ENCODE measurements at places on chromosomes 13 and 19.

- DNase-seq = no peak
Measured at GRCh38 chr19:283395-283794, 7.8 kb downstream of the PLPP2 start.

DNA sequence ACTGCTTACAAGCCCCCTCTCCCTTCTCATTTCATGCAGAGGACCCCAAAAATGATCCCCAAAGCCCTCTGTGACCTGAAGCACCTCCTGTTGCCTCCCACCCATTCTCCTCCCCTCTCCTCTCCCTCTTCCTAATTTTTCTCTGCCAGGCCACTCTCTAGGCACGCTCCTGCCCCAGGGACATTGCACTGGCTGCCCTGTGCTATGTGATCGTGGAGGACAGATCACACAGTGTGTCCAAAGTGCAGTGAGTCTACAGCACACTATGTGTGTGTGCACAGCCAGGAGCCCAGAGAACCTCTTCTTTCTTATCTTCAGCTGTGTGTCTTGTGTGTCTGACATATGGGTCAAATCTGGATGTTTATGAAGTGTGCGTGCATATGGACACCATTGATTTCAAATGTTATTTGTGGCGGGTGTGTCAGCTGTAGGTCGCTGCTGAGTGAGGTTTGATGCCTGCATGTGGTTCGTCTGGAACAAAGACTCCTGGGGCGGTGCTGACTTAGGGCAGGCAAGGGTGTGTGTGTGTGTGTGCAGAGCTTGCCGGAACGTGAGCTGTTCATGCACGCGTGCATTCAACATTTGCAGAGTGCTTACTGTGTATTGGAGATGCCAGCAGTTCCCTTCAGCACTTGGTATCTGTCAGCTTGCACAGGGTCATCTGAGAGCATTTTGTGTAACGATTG lies 2.1 kb upstream of the KLHL26 start:
- no peak for DNase-seq

GRCh38 chr13:108742701-108743451 lies 113.5 kb downstream of the MYO16 start:
- DNase-seq = no peak

DNA sequence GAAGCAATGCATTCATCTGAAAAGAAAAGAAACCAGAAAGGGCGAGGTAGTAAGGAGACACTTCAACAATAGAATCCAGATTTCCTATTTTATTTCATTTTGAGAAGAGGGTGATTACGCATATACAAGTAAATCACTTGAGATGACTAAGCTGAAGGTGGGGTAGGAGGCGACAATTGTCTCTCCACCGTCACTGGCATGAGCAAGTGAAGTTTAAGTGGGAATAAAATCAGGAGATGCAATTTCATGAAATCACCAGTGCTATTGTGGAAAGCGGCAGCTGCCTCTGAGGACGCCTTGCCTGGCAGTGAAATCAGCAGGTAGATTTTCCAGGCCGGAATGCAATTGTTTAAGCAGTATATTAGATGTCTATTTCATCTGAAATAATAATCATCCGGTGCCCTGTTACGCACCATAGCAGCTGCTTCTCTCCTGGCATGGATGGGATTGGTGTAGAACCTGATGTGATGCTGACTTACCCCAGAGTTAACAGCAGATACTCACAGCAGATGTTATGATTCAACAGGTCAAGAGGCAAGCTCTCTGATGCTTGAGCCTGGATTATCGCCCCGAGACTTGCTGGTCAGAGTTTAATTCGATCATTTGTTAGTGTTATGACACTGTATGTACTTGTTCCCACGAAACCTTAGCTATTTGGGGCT lies 64.3 kb downstream of the RASL11A start:
- no peak for DNase-seq

- DNase-seq = no peak
Measured at GRCh38 chr19:12607631-12608030, 3.0 kb downstream of the ZNF490 start.

- peak; percentile 87 for DNase-seq
Measured at GRCh38 chr19:47447470-47448359, 24.0 kb downstream of the SLC8A2 start.

GRCh38 chr13:101572456-101572855 lies 120.0 kb downstream of the ITGBL1 start:
- DNase-seq = no peak

GRCh38 chr19:23795462-23795861 lies 36.8 kb upstream of the ZNF681 start:
- DNase-seq = no peak

DNA sequence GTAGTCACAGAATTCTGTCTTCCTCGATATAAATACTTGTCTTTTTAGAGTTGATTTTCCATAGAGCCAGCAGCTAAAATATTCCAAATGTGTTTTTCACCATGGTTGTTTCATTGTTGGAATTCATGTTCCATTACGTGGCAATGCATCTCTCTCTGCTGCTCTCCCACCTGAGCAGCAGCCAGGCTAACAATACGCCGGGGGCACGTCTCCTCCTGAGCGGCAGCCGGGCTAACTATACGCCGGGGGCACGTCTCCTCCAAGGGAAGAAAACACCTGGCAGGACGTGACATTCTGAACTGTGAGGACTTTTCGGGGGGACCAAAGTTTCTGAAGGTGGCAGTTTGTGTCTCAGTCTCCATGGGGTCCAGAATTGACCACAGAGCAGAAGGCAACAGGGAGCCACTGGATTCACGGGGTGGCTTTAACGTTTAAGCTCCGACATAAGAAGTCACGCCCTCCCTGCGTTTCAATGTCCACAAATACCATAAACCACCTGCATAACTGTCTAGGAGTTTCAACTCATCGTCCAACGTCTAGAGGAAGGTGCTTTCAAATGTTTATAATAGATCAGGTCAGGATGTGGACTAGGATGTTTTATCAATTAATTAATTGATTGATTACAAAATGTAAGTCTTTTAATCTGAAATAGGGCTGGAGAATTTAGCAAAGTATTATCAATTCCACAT lies 15.1 kb downstream of the PLPP2 start:
- no peak for DNase-seq

DNA sequence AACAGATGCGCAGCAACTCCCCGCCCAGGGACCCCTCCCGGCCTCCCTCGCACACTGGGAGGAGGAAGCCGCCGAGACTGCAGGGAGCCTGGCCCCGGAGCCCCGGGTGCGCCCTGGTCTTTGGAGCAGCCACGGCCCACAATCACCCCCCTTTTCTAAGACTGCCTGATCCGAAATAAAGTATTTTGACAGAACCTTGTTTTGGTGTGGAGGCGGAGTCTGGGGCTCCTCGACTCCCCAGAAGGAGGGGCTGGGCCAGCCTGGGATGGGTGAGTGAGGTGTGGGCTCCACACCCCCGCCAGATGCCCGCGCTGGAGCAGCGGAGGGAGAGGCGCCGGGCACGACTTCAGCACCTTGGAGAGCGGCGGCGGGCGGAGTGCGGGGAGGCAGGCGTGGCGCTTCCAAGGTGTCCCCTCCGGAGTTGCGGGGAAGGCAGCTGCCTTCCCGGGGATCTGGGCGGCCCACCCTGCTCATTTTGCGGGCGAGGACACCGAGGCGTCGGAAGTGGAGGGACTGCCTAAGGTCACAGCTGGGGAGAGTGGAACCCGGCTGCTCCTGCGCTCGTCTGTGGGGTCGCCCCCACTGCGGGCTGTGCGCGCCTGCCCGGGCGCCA lies 9.4 kb downstream of the SIRT6 start:
- DNase-seq = no peak

- peak; percentile 85 for DNase-seq
Measured at GRCh38 chr19:1040476-1041271, 767 bp downstream of the ABCA7 start.

DNA sequence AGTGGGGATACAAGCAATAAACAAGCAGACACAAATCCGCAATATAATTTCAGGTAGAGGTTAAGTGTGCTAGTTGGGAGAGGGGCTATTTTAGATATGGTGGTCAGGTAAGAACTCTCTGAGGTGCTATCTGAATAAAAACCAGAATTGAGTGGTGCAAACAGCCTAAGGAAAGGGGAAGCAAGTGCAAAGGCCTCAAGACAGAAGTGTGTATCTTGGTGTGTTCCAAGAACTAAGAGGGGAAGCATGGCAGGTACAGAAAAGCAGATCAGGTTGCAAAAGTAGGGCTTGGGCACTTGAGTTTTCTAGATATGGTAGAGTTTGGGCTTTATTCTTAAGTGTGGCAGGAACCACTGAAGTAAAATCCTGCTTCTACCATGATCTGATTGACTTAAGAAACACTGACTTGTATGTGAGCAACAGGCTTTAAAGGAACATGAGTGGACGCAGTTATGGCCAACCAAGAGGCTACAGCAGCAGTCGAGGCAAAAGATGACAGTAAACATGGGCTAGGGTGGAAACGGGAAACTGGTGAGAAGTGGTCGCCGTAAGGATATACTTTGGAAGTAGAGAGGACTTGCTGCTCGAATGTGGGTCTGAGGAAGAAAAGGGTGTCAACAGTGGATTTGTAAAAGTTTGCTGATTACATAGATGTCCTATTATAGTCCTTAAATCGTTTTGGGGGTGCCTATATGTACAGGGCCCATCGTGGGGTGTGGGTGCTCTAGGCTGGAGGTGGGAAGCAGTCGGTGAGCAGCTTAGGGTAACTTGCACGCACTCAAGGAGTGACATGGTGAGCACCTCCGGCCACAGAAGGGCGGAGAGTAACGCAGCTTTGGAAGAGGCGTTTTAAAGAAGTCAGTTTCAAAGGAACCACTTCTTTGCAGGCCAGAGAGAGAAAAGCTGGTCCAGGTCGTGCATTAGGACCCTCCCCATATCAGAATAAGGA lies 677 bp downstream of the TGDS start:
- DNase-seq = peak; percentile 50

GRCh38 chr19:21202865-21203494 lies 61.1 kb downstream of the ZNF431 start:
- DNase-seq = peak; percentile 15

DNA sequence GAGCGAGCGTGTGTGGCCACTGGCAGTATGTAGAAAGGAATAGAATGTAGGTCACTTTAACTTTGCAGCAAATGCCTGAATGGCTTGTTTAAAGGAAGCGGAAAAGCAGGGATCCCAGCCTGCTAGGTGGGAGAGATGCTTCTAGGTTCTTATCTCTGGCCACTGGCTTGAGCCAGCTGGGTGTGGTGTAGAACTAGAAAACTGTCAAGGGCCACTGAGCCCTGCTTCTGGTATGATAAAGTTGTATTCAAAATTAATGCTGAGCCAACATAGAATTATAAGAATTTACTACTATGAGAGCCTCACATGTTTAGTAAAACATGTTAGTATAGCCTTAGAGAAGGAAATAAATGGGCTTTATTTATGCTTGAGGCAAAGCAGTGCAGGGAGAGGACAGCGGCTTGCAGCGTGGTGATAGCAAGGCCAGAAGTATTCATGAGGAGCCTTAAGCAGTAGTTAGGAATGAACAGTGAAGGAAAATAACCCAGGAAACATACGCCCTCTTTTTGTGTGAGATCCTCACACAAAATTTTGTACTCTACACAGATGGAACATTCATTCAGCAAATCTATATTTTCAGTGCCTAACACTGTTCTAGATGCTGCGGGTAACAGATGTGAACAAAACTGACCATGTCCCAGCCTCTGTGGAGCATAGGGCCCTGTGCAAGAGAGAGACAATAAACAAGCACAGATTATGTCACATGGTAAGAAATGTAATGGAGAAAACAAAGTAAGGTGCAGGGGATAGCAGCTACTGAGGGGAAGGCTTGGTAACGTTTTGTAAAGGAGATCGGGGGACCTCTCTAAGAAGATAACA lies 863.2 kb downstream of the DIAPH3 start:
- no peak for DNase-seq

DNA sequence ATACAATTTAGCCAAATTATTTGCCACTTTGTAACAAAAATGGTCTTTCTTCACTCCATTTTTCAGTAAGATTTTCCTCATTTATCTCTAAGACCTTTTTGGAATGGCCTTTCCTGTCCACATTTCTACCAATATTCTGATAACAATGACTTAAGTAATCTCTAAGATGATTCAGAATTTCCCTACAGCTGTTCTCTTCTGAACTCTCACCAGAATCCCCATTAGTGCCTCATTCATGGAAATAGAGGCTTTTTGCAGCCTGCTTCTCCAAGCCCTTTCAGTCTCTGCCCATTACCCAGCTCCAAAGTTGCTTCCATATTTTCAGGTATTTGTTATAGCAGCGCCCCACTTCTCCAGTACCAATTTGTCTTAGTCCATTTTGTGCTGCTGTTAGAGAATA lies 867.0 kb downstream of the GPC5 start:
- no peak for DNase-seq

- no peak for DNase-seq
Measured at GRCh38 chr19:5098646-5099045, 129.7 kb downstream of the KDM4B start.

DNA sequence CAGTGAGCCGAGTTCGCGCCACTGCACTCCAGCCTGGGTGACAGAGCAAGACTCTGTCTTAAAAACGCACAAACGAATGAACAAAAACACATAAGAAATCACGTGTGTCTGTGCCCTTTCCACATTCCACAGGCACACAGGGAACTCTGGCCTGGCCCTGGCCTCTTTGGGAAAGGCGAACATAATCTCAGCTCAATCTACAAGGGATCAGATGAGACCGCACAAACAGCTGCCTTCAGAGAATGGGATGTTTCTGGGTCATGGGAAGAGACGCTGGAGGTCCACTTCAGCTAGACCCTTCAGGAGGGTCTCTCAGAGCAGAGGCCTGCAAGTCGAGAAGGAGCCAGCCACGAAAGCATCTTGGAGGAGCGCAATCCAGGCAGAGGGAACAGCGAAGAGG lies 6.3 kb upstream of the CRTC1 start:
- DNase-seq = no peak

DNA sequence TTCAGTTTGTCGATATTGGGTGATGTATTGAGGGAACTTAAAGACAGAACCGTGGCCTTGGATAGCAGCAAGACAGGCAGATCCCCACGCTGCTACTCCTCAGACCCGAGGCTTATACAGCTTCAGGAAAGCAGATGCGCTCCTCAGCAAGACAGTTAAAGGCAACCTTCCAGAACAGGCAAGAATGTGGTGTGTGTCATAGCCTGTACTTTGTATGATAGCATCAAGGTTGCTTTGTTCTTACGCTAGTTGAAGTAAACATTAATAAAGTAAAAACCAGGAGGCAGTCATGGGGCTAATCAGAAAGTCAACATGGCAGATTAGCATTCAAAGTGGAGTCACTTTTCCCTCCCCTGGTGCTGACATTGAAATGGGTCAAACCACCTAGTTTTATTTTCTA lies 473.2 kb downstream of the DCT start:
- DNase-seq = peak; percentile 35

DNA sequence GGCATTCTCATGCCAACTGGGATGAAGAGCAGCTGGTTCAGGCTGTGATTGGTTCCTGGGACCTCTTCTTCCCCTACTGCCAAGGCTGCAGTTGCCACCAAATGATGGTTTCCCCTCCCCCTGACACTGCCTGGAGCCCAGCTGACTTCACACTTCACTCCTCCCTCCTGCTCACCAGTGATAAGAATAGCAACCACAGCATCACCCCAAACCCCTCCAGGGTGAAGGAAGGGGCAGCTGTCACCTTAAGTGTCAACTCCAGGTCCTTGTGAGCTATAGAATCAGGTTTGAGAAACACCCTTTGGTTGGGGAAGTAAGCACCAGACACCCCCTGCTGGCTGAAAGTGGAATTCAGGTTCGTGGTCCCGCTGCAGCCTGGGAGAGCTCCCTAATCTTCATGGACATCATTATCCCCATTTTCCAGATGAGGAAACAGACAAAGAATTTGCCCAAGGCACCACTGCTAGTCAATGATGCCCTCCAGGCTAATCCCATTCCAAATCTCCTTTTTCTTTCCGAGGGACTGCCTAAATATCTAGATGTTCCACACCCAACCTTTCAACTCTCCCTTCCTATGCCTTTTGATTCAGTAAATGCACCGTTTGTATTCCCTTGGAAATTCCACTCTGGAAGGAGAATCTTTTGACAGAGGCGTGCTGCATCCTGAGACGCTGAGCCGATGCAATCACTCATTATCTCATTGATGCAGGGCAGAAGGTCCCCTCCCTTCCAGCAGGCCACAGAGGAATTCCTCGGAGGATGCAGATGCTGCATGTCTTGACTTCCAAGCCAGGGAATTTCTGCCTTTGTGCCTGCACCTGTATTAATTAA lies 50.6 kb upstream of the UQCRFS1 start:
- peak; percentile 29 for DNase-seq

All from NCI-H526 treated with DMSO at 0.1 percent for 48 hours (cell line).